ENCODE measurements at places on chromosomes 12 and 14.
A peak's percentile ranks its signal among the peaks of the same experiment; 100 is the strongest.

- no peak for DNase-seq
Measured at GRCh38 chr14:64801046-64801445, 78.7 kb downstream of the SPTB start.

GRCh38 chr12:1883513-1883912 is 34.9 kb downstream of the CACNA2D4 start:
- no peak for DNase-seq

- no peak for DNase-seq
Measured at GRCh38 chr12:96329545-96329944, 70.7 kb downstream of the CDK17 start.

GRCh38 chr12:18422871-18423270 is 161.6 kb downstream of the PIK3C2G start:
- DNase-seq: no peak

GRCh38 chr14:23694949-23695663 is 58.9 kb downstream of the DHRS2 start:
- no peak for DNase-seq

DNA sequence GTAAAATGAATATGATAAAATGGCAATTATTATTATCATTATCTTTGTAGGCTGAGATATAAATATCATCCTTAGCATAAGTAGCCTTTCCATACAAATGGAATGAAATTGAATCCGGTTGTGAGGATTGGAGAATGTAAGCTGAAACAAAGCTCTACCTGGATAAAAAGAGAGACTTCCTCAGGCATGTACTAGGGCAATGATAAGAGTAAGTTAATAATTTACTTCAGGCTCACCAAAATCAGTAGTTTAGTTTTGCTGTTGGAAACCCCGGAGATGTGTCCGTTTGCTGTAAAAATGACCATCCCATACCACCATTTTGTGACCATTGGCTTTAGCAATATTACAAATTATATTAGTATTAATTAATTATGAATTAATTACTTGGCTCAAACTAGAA is 96.3 kb downstream of the C12orf75 start:
- no peak for DNase-seq

DNA sequence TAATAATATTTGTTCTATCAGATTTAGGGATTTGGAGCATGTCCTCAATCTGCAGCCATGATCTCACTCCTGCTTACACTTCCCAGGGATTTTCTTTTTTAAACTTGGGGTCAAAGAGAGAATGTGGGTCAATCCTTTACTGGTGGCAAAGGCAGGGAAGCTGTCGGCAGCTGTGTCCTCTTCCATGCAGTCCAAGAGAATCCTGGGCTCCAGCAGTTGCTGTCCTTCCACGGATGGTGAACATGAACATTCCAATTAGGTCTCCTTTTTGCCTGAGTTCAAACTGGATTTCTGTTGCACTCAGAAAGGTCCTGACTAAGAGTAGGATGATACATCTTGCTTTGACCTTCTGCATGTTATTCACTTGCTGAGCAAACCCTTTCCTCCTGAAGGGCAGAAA is 73.9 kb downstream of the ARL6IP4 start:
- DNase-seq: no peak

- no peak for DNase-seq
Measured at GRCh38 chr14:99531251-99532096, 50.3 kb downstream of the CCNK start.

DNA sequence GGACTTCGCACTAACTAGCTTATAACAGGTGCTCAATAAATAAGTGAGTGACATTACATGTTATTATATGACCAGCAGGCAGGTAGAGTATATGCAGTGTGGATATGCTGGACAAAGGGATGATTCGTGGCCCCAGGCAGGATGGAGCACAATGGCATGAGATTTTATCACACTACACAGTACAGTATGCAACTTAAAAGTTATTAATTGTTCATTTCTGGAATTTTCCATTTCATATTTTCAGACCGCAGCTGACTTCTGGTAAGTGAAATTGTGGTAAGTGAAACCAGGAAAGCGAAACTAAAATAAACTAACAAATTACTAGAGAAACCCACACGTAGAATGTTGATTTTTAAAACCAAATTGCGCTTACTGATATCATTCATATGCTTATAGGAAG is 3.3 kb downstream of the PARP11 start:
- DNase-seq: no peak

DNA sequence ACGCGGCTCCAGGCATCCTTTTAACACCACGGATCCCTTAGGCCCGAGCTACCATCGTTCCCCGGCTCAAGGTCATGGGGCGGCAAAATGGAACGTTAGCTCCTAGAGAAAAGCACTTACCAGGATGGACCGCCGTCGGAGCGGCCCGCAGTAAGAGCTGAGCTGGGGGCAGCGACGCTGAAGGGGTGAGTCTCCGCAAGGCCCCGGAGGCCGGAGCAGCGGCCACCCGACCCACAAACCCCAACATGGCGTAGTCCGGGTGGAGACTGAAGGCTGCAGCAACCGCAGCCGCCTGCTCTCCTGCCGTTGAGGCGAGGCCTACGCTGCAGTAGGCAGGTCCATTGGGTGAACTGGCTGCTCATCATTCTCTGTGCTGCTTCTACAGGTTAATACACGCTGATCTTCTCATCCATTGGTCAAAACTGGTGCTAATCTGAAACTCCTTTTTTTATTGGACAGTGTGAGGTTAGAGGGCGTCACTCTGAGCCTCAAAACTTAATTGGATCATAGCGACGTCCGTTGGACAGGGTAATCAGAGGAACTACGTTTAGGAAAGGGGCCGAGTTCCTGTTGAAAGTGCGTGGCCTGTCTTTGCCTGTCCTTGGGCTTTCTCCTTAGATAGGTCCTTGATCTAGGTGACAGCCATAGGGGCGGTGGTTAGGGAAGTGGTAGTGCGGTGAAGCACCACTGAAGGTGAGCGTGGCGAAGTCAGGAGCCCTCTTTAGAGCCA is at the start of gene ATP5F1B:
Gene ATP5F1B, minus strand, starts transcription at position 268 of the 730 bp plus-strand sequence. Its CDS starts 21 bp downstream, at position 247.
- peak; percentile 91 for DNase-seq

DNA sequence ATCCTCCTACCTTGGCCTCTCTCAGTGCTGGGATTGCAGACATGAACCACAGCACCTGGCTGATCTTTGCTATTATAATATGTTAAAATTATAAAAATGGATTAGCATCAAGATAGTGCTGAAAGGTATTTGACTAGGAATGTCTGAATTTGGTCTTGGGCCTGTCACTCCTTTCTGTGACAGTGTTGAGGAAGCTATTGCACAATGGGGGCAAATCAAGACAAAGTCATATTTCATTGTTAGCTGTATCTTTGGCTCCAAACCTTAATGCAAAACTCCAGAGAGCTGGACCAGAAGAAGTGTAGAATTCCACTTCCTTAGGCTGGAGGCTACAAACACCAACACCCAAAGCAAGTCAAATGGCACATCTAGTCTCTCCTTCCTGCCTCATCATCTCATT is 42.2 kb downstream of the ZCRB1 start:
- DNase-seq: no peak

DNA sequence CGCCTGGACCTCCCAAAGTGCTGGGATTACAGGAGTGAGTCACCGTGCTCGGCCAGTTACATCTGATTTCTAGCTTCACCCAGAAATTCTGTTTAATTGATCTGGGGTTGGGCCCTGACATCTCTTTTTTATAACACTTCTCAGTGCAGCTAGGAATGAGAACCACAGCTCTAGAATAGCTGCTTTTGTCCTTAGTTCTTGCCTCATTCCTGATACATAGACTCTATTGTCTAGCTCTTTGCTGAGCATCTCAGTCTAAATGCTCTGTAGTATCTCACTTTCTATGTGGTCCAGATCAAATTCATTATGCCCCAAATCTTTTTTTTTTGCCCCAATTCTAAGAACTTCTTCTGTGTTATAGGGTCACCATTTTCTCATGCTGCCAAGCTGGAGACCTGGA is 29.9 kb upstream of the FUT8 start:
- no peak for DNase-seq

GRCh38 chr14:105456736-105457617 is 17.6 kb upstream of the CRIP2 start:
- no peak for DNase-seq

- DNase-seq: no peak
Measured at GRCh38 chr14:75626863-75627262, 33.8 kb downstream of the ERG28 start.

DNA sequence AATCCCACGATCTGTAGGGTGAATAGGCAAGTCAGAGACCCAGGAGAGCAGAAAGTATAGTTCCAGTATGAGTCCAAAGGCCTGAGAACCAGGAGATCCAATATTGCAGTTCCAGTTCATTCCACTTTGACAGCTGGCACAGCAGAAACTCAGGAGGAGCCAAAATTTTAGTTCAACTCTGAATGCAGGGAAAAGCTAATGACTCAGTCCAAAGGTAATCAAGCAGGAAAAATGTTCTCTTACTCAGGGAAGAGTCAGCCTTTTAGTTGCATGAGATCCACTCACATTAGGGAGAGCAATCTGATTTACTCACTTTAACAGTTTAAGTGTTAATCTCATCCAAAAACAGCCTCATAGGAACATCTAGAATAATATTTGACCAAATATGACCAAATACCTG is 130.2 kb upstream of the LRFN5 start:
- DNase-seq: no peak

GRCh38 chr14:72524295-72524629 is 369.6 kb downstream of the DPF3 start:
- DNase-seq: no peak

GRCh38 chr12:80925237-80925636 is 12.5 kb downstream of the LIN7A start:
- DNase-seq: no peak

DNA sequence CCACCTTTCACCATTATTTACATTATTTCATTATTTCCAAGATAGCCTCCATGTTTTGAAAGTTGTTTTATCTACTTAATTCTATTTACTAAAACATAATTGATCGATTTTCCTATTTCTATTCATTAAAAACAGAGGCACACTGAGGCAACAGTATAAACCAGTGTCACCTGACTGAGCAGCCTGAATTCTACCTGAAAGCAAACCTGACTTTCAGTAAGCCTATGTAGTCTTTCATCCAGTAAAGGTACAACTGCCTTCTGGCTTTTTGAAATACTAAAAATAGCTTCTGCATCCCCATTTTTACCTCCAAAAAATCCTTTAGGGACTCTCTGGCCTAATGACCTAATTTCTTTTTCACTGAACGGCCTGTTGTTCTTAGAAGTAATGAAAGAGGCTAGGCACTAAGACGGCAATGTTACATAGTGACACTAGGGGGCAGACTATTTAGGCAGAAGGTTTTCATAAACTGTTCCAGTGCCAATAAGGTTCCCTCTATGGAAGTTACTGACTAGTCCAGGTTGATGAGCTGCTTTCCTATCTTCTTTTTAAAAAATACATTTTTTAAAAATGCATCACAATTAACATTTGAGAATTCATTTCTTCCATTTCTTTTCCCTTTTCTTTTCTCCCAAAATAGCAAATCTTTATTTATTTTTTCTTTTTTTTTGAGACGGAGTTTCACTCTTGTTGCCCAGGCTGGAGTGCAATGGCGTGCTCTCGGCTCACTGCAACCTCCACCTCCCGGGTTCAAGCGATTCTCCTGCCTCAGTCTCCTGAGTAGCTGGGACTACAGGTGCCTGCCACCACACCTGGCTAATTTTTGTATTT is 17.5 kb downstream of the ANAPC5 start:
- no peak for DNase-seq

- DNase-seq: no peak
Measured at GRCh38 chr12:24127919-24128721, 178.7 kb upstream of the SOX5 start.

DNA sequence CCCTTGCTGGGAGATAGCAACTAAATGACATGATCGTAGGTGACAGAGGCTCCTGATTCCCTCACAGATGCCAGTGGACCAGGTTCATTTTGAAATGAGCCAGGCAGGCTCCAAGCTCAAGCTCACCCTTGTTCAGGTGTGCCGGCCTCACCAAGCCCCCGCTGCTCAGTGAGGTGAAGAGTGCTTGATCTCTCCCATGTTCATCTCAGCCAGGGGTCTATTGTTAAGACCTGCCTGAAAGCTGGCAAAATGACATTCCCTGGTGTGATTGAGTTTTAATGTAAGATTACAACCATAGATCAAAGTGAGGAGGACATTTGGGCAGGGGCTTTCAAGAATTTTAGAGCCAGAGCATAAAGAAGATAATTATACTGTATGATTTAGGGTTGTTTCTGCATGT is 497.9 kb downstream of the EGLN3 start:
- DNase-seq: no peak

- DNase-seq: no peak
Measured at GRCh38 chr14:101407328-101407727, 154.0 kb upstream of the DIO3 start.

GRCh38 chr14:105527826-105528585 is 1.6 kb downstream of the TMEM121 start:
- DNase-seq: peak; percentile 87

- no peak for DNase-seq
Measured at GRCh38 chr12:124410354-124411175, 115.7 kb downstream of the RFLNA start.

DNA sequence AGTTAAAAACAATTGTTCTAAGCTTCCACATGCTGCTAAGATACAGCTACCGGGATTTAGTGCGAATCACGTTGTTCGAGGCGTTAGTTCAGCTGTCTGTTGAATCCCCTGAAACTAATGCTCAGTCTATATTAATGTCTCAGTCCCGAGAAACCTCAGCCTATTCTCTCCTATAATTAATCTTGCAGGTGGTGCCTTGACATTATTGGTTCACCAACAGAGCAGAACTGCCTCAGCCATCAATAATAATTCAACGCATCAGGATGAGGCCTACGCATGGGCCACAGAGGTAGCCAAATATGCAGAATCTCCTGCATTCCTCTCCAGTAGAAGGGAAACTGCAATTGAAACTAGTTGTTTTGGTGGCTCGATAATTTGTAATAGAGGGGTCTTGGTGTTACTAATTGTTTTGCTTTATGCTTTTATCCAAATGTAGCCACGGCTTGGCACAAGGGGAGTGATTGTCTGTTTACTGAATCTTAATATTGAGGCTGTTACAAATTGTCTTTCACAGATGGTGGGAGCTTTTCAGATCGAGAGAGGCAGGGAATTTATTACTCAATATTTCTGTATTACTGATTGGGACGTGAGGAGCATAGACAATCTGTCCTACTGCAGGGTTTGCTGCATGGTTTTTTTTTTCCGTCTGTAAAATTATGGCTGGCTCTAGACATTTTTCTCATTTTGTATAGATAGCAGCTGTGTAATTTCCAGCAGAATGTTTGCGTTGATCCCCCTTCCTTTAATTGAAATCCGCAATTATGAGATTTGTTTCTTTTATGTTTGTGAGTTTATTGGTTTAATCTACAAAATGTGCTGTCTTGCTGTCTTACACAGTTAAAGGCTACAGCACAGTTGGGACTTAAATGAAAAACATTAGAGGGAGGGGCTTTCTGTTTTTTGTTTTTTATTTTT is 1036.5 kb upstream of the NOVA1 start:
- no peak for DNase-seq

DNA sequence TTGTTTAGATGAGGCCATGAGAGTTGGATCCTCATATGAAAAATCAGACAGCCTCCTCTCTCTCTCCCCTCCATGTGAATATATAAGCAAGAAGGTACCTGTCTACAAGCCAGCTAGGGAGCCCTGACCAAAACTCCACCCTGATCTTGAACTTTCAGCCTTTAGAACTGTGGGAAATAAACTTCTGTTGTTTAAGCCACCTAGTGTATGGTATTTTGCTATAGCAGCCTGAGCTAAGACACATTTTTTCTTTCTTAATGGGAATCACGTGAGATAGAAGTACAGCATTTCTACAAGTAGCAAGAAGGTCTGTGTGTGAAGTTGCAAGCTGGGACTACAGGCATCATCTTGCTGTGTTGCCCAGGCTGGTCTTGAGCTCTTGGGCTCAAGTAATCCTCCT is 16.3 kb upstream of the ABHD12B start:
- no peak for DNase-seq
